ENCODE measurements at places on chromosomes 5 and 9. TPM values are rescaled to one million over a fixed set of nuclear protein-coding genes. Genes with fewer than 3 reads are reported as not detected.

DNA sequence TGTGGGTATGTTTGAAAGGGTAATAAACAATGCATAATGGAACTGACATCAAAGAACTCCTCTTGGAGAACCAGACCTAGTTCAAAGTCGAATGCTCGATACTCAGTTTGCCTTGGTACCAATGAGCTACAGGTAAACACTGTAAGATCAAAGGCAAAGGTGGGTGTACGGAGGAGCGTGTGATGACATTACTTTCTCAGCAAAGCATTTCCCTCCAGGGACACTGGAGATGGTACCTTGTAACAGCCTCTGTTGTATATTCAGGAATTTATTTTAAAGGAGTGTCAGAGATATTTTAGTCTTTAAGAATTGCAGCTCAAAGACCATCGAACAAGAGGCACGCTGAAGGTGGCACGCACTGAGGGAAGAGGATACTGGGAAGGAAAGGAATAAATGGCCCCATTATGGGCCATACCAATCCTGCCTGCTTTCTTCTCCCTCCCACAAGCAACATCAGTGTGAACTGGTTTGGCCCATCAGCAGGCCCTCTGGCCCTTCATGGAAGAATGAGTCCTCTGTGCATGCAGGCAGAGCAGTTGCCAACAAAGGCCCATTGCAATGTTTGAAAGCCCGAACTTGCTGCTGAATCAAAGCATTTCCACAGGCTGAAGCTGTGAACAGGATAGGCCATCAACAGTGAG, 410.2 kb downstream of the ACTL7B start:
- no peak for DNase-seq
- H3K4me3 ChIP-seq = no peak overlapping the region
- no peaks in the 10 kb centered on the region for H3K27me3 ChIP-seq

DNA sequence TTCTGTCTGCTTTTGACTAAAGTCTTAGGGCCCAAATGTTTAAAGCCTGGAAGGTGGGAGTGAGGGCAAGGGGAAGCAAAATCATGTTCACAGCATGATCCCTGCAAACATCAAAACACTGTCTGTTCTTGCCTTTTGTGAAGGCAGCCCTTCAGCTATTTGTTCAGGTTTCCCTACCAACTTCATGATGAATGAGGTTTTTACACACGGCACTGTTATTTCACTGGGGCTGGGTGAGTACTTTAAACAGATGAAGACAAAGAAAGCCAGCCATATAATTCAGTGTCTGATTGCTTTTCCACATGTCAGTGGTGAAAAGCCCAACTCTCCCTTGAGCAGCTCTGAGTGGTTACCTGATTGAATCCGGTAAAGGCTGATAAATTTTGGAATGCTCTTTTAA, 224.7 kb upstream of the GRAMD2B start:
- DNase-seq = no peak
- H3K27me3 ChIP-seq = no peaks in the 10 kb centered on the region
- H3K27ac ChIP-seq = no peak overlapping the region
- no peaks in the 10 kb centered on the region for H3K4me1 ChIP-seq
- no peaks in the 10 kb centered on the region for H3K36me3 ChIP-seq
- no peak overlapping the region for H3K4me3 ChIP-seq

GRCh38 chr9:137114613-137115393, at the start of gene DPP7:
DPP7 (minus strand) TSS chr9:137114733; CDS start chr9:137114713, 20 bp downstream.
- no peaks in the 10 kb centered on the region for H3K27me3 ChIP-seq
- no peak for DNase-seq
- peaks cover 6% of the 10 kb centered on the region for H3K4me1 ChIP-seq
- H3K36me3 ChIP-seq = peaks cover 17% of the 10 kb centered on the region

DNA sequence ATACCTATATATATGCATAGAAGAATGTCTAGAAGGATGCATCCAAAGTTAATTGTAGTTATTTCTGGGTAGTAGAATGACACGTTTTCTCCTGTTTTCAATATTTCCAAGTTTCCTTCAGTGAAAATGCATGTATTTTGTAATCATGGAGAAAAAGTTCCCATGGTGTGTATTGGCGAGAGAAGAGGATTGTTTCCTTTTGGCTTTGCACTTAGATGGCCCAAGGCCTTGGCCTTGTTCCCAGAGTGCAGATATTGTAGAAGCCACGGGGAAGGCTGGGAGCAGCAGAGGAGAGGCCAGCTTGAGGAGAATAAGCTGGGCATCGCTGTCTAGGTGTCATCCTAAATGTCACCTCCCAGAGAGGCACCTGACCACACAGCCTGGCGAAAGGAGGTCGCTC, 44.0 kb downstream of the IRF1 start:
- H3K36me3 ChIP-seq = peaks cover 14% of the 10 kb centered on the region
- H3K4me1 ChIP-seq = peaks cover 13% of the 10 kb centered on the region
- H3K4me3 ChIP-seq = no peak overlapping the region
- H3K27me3 ChIP-seq = no peaks in the 10 kb centered on the region
- DNase-seq = no peak
- H3K27ac ChIP-seq = no peak overlapping the region

DNA sequence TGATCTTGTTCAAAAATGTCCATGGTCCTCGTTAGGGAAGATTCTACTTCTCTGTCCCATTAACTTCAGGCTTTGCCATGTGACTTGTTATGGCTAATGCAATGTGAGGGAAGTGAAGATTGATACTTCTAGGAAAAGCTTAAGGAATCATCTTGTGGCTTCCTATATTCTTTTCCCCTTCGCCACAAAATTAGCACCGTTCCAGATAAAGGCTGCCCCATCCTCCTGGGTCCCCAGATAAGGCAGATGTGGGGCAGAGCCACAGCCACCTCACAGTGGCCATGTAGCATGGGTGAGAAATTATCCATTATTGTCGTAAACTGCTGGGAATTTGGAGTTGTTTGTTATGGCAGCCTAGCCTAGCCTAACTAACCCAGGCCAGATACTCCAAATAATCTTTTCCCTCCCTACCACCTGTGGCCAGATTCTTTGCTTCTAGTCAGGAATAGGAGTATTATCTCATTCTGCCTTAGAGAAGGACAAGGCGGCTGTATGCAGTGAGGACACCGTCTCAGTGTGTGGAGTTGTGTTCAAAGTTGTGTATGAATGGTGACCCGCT, 31.9 kb upstream of the BOD1 start:
- H3K27me3 ChIP-seq = no peaks in the 10 kb centered on the region
- H3K4me3 ChIP-seq = no peak overlapping the region
- no peak overlapping the region for H3K27ac ChIP-seq
- H3K36me3 ChIP-seq = no peaks in the 10 kb centered on the region

GRCh38 chr5:164561933-164562872, 1056.8 kb downstream of the MAT2B start:
- no peaks in the 10 kb centered on the region for H3K27me3 ChIP-seq
- no peak for DNase-seq
- H3K36me3 ChIP-seq = no peaks in the 10 kb centered on the region
- no peaks in the 10 kb centered on the region for H3K4me1 ChIP-seq
- no peak overlapping the region for H3K4me3 ChIP-seq

Gene MTAP
- total RNA-seq = 30.0 TPM

Gene MEGF10
- 0.05 TPM for total RNA-seq

Data from GM12878 (cell line).